ENCODE measurements at places on chromosomes 7 and 10. TPM values are rescaled to one million over a fixed set of nuclear protein-coding genes. Genes with fewer than 3 reads are reported as not detected.

The ANKRD1 gene
- 62.9 TPM for total RNA-seq

GRCh38 chr10:92867235-92867634 lies 18.9 kb downstream of the EXOC6 start:
- H3K4me3 ChIP-seq: no peak overlapping the region
- DNase-seq: no peak
- H3K27ac ChIP-seq: no peak overlapping the region

DNA sequence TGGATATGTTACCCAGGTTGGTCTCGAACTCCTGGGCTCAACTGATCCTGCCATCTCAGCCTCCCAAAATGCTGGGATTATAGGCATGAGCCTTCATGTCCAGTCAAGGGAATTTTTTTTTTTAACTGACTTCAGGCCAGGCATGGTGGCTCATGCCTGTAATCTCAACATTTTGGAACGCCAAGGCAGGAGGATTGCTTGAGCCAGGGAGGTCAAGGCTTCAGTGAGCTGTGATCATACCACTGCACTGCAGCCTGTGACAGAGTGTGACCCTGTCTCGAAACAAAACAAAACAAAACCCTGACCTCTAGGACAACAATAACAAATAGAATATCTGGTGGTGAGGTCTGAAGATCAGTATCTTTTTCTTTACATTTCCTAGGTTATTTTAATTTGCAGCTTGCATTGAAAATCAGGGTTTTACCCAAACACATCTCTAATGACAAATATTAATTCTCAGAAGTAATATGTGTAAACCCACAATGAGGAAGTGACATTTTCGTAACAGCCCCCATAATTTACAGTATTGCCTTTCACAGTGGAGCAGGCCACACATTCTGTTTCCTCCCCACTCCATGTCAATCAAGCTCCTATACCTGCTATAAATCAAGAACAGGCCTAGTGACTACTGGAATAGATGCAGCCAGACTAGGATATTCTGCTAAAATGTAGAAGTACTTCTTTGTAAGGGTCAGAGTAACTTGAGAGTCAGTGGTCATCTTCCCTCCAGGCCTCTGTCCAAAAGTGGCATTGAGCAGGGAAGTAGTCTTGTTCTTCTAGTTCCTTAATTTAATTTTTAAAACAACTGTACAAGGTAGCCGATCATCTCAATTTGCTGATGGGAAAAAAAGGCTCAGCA lies 43.3 kb upstream of the ECHDC3 start:
- no peaks in the 10 kb centered on the region for H3K4me1 ChIP-seq
- H3K27me3 ChIP-seq: no peaks in the 10 kb centered on the region
- DNase-seq: no peak
- H3K36me3 ChIP-seq: no peaks in the 10 kb centered on the region

DNA sequence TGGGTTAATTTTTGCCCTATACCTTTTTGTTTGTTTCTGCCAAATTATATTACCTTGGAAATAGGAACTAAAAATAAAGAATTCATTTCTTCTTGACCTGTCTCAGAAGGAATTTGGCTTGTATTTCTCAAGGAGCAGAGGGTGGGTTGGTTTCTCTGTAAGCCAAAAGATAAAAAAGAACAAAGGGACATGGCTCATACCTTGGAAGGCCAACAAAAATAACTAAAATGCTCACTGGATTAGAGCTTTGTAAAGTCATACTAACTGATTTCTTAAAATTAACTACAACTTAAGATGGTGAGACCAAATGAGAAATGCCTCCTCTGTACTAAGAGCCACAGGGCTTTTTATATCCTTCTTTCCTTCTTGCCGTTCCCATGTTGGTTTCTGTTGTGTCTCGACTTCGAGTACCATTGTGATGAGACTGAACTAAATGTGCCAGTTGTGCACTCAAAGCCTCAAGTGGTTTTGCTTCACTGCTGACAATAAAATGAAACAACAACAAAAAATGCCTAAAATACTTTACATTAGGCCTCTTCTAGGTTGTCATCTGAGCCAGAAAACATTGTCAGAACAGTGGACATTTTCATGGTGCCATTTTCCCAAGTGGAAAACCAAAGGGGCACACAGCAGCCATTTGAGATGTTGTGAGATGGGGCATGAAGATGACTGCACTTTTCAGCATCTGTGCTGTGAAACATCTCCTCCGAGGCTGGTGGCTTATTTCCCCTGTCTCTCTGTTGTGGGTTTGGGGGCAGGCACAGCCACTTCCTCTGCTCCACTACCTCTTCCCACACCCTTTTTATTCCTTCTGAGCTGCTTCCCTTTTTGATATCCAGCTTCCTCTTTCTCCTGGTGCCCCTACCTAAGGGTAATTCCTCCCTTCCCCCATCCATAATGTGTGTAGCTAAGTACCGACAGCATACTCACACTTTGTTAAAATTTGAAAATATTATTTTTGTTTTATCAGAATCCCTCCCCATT lies 51.8 kb upstream of the AGR3 start:
- H3K27me3 ChIP-seq: no peaks in the 10 kb centered on the region
- H3K4me1 ChIP-seq: no peaks in the 10 kb centered on the region
- H3K36me3 ChIP-seq: no peaks in the 10 kb centered on the region

The FGL2 gene
- 246 TPM for total RNA-seq

DNA sequence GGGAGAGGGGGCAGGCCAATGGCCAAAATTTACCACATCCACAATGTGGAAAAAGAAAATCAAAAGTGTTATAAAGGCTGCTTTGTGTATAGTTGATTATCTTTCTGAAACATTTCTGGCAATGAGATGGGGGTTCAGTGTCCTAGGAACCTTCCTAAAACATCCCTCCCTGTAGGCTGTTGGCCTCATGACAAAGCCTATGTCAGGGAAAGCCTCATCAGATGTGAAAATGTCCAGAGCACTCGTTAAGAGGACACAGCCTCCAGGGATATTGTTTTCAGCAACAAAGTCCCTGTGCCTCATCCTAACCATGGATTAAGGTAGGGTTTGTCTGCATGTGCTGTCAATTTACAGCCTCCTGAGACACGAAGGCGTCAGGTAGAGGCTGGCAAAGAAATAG lies 17.0 kb downstream of the SUN3 start:
- H3K27me3 ChIP-seq: no peaks in the 10 kb centered on the region
- H3K36me3 ChIP-seq: no peaks in the 10 kb centered on the region
- H3K4me3 ChIP-seq: no peak overlapping the region
- H3K27ac ChIP-seq: no peak overlapping the region
